ENCODE measurements at places on chromosomes 6 and 20.

DNA sequence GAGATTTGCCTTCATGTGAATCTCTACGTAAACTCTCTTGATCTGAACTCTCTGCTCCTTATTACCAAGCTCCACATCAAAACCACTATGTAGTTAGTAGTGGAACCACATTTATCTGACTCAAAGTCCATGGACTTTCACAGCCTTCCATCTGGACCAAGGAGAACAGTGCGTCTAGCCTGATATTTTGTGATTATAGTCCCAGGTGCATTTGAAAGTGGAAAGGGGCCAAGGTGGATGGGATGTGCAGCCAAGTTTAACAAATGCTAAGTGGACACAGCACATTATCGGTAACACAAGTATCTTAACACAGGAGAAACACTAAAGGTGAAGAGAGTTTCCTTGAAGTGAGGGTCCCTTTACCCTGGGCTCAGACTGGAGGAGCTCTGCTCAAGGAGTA is 281.2 kb upstream of the SGK1 start:
- DNase-seq, result no peak

- no peak for DNase-seq
Measured at GRCh38 chr6:170203212-170203611, 87.7 kb downstream of the DLL1 start.

DNA sequence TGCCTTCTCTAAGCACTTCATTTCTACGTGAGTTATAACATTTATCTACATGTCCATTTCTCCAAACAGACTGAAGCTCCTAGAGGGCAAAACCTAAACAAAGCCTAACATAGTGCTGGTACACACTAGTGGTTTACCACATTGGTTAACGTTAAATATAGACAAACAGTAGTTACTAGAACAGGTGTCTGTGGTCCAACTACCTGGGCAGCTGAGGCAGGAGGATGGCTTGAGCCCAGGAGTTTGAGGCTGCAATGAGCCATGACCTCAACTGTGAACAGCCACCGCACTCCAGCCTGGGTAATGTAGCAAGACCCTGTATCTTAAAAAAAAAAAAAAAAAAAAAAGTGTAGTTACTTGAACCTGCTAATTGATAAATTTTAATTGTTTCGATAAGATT is 26.5 kb downstream of the PTPRK start:
- DNase-seq, result no peak

GRCh38 chr6:90039911-90040310 is 145.6 kb downstream of the GJA10 start:
- no peak for DNase-seq

DNA sequence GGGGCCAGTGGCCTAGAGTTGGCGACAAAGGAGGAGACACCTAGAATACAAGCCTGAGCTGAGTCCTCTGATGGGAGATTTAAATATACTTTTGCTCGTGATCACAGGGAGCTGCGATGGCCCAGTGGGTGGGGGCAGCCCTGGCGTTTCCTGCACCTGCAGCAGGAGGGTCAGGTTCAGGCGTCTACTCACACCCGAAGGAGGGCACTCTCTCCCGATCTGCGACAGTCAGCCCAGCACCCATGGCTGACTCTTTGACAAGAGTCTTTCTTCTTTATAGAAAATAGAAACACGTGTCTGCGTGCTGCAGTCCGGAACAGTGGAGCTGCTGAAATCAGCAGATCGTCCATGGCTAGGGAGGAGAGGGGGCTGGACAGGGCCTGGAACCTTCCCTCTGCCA is 338.2 kb downstream of the CDH4 start:
- no peak for DNase-seq

GRCh38 chr20:57693002-57693582 is 16.7 kb downstream of the PMEPA1 start:
- peak; percentile 44 for DNase-seq

- DNase-seq, result no peak
Measured at GRCh38 chr20:25126204-25127029, 44.5 kb upstream of the VSX1 start.

DNA sequence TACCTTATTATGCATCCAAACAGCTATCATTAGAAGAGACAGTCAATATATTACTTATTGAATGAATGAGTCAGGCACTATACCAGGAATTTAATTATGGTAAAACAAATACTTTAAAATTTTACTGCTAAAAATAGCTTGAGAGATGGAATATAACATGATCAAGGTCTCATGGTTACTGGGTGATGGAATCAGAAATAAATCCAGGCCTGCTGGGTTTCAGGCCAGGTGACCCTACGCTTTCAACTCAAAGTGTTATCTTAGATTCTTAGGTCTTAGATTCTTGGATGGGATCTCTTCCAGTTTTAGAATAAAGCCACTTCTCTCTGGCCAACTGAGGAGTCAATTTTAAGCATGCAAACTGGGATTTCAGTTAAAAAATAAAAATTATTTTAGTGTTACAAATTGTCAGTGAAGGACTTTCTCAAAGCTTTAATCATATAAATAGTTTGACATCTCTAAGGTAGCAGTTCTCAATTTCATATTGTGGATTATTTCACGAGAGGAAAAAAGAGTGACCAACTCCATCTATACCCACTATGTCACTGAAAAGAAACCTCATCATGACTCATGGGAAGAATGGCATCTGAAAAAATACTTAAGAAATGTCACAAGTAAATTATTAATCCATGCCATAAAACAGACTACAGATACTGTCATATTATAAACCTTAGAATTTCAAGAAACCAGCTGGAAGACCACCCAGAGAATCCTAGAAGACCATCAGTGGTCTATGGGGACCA is 283.4 kb upstream of the RUNX2 start:
- DNase-seq, result no peak

- DNase-seq, result no peak
Measured at GRCh38 chr6:54921891-54922290, 75.3 kb downstream of the FAM83B start.

GRCh38 chr20:38258545-38259215 is 1.9 kb downstream of the KIAA1755 start:
- DNase-seq, result no peak

DNA sequence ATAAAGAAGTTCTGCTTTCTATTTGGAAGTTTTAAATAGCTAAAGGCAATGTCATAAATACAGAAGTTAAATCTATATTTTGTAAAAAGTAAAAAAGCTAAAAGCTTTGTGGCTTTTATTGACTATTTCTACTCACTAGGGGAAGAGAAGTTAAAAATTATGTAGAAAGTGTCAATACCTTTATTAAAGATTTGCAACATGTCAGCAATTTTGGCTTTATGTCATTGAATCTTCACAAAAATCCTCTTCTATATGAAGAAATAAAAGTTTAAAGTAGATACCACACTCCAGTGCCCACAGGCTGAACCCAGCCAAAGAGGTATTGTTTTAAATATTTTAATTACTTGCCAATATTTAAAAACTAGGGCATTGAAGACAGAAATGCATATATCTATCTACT is 160.6 kb upstream of the HSF2 start:
- no peak for DNase-seq

- no peak for DNase-seq
Measured at GRCh38 chr20:63043348-63044203, 36.8 kb upstream of the BHLHE23 start.

GRCh38 chr20:33963751-33964150 is 30.0 kb upstream of the RALY start:
- DNase-seq, result no peak

- DNase-seq, result no peak
Measured at GRCh38 chr6:107574856-107575255, 84.9 kb downstream of the SOBP start.

DNA sequence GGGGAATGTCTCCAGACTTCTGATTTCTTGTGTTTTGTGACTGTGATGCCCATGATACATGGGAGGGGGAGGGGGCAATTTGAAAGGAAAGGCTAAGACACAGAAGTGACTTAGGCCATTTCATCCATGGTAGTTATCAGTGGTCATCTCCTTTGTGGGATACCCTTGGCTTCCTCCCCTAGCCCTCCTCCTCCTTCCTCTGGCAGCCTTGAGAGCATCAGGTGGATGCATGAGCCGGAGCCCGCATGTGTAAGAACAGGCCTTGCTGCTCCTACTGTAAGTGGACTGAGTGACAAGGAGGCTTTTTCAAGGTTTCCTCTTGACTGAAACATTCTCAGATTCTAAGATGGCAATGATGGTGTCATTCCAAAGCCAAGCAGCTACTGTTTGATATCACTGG is 874 bp downstream of the CD83 start:
- peak; percentile 9 for DNase-seq

GRCh38 chr6:129645106-129645829 is 64.7 kb downstream of the ARHGAP18 start:
- no peak for DNase-seq

- no peak for DNase-seq
Measured at GRCh38 chr6:31948753-31949413, 3.0 kb downstream of the CFB start.

DNA sequence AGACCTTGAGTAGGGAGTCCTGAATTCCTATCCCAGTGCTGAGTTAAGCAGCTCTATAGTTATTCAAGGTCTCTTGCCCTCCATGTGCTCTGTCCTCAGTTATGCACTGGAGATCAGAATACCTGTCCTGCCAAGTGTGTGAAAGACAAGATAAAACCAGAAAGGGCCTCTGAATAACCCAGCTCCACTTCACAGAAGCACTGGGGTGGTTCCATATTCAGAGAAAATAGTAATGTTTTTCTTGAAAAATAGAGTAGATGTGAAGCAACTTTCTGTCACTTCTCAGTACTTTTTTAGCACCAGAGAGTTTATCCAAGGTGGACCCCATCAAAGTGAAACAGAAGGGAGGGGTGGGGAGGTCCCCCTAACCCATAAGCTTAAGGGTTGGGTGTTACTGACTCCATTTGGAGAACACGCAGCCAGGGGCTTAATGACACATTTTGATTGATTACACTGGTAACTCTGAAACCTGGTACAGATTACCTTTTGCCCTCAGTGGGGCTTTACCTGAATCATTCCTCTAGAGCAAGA is 509.8 kb upstream of the JARID2 start:
- DNase-seq, result no peak

GRCh38 chr20:19045371-19045770 is 167.1 kb upstream of the SLC24A3 start:
- no peak for DNase-seq

- no peak for DNase-seq
Measured at GRCh38 chr6:51633424-51633823, 454.0 kb downstream of the PKHD1 start.

DNA sequence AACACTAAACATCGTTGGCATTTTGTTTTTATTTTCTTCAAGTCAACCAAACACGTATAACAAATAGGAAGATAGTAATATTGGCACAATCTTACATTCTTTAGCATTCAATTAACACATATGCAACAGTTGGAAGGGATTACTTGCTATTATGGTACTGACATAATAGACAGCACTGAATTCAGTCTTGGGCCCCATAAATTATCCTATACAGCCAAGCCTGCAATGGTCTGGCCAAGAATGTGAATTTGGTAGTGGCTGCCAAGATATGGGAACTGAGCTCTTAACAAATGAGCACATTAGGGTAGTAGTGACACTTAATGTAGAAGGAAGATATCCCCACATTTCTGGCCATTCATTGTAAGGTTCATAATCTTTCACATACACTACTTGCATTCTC is 44.8 kb upstream of the ARHGAP18 start:
- DNase-seq, result no peak

DNA sequence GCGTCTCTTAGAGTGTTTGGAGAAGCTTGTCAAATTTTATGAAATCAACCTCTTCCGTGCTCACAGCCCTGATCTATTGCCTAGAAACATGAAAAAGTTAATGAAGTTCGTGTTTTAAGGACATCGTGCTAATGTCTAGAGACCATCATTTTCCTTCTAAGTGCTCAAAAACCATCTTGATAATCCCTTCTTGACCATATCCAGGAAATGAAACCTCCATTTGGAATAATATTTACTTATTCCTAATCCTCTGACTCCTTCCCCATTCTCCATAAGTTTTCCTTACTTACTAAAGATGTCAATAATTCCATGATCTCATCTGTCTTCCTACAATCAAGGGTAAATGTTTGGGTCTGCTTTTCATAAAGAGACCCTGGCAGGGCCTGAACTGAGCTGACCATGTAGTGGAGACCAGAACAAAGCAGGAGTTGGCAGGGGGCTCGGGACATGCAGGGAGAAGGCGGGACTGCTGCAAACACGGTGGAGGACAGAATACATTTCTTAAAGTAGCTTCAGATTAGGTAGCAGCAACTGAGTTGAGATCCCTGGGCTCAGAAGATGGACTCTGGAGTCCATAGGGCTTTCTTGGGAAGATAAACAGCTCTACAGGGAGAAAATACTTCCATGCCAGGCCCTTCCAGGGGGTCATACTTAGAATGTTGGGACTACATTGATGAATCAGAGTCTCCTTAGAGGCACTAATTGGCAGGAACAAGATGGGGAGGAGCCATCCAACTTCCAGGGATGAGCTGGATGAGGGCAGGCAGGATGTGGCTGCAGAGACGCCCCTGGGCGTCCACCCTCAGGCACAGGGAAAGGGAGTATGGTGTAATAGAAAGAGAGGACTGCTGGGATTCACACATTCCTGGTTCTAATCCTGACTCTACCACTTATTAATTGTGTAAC is 100.7 kb downstream of the RIN2 start:
- no peak for DNase-seq

DNA sequence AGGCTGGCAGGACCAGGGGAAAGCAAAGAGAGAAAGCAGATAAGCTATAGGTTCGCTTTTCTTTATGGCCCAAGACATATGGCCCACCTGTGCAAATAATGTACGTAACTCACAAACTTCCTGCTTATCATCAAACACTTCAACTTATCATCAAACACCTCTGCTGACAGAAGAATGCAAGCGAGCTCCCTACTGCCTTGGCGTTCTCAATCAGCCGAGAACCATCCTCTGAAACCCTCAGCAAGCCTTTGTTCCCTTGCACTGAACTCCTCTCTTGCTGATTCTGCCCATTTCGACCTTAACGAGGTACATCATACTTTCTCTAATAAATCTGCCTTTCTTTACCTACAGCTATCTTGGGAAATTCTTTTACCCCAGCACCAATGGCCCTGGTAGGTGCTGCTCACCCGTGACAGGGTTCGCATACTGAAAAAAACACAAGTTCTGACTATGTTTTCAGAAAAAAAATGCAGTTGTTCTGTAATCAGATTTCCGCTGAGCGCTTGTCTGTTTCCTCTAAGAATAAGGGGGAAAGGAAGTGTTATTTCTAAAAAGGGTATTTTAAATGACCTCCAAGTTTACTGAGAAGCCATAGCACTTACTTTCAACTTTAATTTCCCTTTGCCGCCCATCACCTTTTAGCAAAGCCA is 28.3 kb downstream of the SERPINB6 start:
- DNase-seq, result peak; percentile 46

DNA sequence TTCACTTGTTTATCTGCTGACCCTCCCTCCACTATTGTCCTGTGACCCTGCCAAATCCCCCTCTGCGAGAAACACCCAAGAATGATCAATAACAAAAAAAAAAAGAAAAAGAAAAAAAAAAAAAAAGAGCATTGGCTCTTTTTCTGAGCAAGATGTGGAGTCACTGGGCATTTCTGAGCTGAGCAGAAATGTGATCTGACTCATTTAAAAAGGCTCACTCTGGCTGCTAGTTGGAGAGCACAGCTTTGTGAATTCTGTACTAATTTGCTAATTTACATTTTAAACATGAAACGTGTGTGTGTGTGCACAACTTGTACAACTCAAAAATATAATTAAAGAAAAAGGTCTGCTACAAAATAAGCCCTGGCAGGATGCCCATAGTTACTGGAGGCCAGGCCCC is 20.2 kb downstream of the SCML4 start:
- DNase-seq, result no peak

Measured in CD4-positive, alpha-beta T cell treated with Interleukin-17A for 4 hours (primary cell).